ENCODE measurements at places on chromosomes 16 and 17.

- no peak for DNase-seq
These were observed 40.1 kb downstream of the ZNF267 start for GRCh38 chr16:31913668-31914067.

DNA sequence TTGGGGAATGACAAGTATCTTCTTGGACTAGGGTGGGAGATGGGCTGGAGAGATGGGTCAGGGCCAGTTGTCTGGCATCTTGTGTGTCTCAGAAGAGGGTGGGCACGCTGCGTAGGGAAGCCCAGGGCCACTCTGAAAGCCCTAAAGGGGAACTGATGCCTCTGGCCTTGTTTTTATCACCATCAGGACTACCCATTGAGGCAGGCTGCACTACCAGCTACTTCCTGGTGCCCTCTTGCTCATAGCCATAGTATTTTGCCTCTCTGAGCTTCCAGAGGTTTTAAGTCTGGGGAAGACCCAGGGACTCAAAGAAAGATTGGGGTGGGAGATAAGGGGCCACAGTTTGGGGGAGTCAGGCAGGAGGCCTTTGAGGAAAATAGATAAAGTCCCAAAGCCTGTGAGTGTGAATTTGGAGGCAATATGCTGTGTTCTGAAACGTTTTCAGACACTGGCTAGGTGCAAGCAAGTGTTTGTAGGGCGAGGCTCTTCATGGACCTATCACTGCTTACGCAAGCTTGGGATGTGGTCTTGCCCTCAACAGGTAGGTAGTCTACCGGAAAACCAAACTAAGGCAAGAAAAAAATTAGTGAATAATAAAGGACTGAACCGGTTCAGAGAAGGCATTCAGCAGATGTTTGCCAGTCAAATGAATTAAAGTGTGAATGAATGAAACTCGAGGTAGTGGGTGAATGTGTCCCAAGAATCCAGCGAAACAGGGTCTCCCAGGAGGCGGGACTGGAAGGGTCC, 688 bp upstream of the ITGB3 start:
- no peak for DNase-seq

DNA sequence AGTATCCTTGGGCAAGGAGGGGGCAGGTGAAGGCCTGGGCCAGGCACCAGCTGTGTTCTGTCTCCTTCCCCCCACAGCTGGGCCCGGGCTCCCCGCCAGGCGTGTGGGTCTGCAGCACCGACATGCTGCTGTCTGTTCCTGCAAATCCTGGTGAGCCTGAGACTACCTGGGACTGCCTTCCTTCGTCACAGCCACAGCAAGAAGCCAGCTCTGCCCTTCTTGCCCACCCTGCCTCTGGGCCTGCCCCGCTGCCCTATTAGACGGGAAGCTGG, 12.3 kb downstream of the FCSK start:
- DNase-seq: no peak

DNA sequence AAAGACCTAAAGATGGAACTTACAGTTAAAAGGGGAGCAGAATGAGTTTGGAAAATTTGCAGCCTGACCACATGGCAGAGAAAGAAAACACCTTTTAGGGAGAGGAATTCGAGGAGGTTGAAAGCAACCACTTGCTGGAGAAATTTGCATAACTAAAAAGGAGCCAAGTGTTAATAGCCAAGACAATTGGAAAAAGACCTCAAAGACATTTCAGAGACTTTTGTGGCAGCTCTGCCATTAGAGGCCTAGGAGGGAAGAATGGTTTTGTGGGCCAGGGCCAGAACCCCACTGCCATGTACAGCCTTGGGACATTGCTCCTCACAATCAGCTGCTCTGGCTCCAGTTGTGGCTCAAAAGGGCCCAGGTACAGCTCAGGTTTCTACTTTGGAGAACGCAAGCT, 338.5 kb downstream of the UTP18 start:
- DNase-seq: no peak

DNA sequence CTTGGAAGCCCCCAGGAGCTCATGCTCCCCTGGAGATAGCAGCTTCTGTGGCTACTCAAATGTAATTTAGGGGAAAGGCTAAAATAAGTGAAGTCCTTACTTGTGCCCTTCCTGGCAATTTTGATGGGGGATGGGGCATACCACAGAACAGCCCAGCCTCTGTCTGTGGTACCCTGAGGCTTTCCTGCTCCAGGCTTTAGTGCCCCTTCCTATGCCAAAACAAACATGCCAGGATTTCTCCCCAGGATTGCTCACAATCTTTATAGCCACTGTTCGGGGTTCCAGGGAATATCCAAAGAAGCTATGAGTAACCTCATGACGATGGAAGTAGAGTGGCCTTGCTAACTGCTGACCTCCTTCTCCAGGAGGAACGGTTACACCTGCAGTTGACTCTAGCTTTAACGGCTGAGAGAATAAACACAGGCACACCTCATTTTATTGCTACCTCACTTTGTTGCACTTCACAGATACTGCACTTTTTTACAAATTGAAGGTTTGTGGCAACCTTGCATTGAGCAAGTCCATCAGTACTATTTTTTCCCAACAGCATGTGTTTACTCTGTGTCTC, 24.9 kb downstream of the CCL4 start:
- DNase-seq: no peak

DNA sequence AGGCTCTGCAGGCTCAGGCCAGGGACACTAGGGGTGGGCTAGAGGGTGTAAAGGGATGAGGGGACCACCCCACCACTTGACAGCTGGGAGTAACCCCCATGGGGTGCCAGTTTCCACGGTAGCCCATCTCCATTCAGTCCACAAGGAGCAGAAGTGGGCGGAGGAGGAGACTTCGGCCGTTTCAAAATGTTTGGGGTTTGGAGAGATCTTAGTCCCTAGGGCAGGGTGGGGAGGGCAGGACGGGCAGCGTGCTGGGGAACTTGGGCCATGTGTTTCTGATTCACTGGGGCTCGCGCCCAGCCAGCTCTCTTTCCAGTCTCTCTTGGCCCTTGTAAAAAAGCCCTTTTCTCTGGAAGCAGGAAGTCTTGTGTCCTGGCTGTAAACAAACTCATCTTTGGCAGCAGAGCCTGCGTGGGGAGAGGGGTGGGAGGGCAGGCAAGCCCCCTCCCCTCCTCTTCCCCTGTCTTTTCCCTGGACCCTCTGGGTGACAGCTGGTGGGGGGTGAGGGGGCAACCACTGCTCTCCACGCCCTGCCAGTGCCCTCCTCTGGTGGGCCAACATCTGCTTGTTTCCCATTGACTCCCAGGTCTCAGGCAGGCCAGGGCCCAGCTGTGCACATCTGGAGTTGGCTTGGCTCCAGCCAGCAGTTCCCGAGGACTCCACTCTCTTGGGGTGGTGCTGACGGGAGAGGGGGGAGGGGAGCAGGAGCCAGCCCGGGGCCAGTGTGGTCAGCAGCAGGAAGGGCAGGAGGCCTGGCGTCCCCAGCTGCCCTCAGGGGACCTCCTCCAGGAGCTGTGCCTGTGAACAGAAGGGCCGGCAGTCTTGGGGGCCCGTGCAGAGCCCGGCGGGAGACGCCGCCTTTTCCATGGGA, 8.1 kb downstream of the CYGB start:
- DNase-seq: no peak

GRCh38 chr17:63934183-63935112, 2.3 kb upstream of the CD79B start:
- DNase-seq: no peak

DNA sequence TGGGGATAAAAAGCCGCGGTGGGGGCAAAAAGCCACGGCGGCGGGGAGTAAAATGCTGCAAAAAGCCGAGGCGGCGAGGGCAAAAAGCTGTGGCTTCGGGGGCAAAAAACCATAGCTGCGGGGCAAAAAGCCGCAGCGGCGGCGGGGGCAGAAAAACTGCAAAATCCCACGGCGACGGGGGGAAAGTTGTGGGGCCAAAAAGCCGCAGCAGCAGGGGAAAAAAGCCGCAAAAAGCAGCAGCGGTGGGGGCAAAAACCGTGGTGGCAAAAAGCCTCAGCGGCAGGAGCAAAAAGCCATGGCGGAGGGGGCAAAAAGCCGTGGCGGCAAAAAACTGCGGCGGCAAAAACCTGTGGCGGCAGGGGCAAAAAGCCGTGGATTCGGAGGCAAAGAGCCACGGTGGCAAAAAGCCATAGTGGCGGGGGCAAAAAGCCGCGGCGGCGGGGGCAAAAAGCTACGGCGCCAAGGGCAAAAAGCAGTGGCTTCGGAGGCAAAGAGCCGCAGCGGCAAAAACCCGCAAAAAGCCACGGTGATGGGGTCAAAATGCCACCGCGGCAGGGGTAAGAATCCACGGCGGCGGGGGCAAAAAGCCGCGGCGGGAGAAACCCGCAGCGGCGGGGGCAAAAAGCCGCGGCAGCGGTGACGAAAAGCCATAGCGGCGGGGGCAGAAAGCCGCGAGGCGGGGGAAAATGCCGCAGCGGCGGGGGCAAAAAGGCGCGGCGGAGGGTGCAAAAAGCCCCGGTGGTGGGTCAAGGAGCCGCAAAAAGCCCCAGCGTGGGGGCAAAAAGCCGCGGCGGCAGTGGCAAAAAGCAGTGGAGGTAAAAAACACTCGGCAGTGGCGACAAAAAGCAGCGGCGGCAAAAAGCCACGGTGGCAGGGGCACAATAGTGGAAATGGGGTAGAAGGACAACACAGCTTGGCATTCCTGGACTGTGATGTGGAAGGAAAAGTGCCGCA, 192.8 kb downstream of the SHCBP1 start:
- no peak for DNase-seq

- DNase-seq: no peak
These were observed 203.0 kb downstream of the CPPED1 start for GRCh38 chr16:12600536-12601256.

DNA sequence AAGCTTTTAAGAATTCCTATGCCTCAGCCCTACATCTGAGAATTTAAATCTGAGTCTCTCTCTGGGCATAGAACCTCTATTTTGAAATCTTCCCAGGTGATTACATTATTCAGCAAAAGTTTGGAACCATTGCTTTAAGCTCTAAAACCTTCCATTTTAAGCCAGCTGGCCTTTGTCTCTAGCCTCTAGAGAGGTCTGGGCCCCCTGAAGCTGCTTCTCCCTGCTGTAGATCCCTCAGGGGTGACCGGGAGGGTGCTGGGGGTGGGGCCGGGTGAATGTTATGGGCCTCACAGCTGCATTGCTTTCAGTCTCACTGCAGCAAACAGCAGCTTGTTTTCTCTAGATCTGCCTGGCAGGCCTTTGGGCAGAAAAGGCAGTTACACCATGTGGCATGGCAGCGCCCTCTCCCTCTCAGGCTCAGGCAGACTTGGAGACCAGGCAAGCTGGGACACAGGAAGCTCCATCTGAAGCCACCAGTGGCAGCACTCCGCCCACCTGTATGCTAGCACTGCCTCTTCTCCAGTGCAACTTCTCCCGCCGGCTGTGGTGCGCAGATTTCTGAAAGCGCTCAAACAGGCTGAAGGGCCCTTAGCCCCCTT, 66.3 kb downstream of the MPRIP start:
- no peak for DNase-seq

- DNase-seq: no peak
These were observed 47.9 kb downstream of the RABEP1 start for GRCh38 chr17:5329784-5330557.

- no peak for DNase-seq
These were observed 21.6 kb upstream of the ENDOV start for GRCh38 chr17:80393241-80393890.

DNA sequence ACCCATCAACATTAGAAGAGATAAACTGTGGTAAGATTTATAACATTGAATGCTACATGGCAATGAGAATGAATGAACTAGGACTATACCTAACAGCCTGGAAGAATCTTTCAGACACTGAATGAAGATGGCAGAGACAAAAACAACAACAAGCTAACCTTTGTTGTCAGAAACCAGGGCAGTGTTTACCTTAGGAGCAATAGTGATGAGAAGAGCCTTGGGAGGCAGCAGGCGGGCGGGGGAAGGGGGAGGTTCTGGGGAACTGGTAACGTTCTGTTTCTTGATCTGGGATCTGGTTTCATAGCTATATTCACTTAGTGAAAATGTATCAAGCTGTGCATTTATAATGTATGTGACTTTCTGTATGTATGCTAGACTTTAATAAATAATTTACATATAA, 139.0 kb upstream of the TNRC6C start:
- no peak for DNase-seq

DNA sequence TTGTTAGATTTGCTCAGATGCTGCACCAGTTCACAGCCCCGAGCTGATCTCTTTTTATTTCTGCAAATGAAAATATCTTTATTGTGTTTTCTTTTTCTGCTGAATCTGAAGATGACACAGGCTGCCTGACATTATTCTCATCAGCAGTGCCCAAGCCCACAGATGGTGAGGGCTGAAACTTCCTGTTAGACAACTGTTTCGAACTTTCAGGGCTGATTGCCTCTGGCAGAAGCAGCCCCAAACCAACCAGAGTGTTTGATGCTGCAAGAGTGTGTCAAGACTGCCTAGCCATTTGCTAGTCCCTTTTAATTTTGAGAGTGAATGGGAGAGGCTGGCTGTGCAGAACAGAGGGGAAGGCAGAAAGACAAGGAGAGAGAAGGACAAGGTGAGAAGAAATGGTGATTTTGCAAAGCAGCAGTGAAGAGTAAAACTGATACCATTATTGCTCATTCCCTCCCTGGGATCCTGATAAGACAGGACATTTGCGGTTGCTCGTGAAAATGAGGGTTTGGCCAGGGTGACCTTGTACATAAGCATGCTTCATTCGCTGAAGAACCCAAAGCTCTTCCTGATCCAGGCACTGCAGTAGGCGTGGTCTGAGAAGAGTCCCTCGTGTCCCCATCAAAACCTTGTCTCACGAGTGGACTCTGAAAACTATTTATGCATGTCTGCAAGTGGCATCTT, 77.2 kb downstream of the TMEM114 start:
- DNase-seq: no peak

DNA sequence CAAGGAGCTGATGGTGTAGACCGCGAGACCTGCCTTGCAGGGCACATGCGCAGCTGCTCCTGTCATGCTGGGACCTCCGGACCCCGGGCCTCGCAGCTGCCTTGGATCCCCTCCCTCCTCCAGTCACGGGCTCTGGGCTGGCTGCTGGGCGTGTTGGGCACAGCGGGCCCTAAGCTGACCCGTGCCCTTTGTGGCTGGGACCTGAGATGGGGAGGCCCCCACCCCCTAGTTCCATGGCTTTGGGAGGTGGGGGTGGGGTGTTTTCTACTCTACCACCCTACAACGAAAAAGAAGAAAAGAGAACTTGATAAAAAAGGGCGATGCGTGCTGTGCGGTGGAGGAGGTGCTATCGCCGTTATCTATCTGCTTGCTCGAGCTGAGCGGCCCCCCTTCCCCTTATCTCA, 14.5 kb downstream of the ZFPM1 start:
- DNase-seq: no peak

DNA sequence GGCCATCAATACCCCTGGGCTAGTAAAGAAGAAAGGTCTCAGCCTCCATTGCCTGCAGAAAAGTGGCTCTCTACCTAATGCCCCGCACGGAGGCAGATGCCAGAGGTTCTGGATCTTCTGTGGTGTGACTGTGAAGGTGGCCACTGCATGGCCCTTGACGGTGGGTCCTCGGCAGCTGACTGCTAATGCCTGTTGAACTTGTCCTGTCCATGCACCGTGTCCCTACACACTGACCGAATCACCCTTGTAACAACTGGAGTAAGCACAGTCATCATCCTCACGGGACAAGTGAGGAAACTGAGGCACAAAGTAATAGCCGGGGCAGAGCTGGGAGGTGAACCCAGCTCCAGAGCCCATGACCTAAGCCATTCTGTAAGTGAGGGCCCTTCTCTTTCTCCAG, 48.8 kb downstream of the MYH11 start:
- no peak for DNase-seq
